ENCODE measurements at places on chromosomes 1 and 21.

DNA sequence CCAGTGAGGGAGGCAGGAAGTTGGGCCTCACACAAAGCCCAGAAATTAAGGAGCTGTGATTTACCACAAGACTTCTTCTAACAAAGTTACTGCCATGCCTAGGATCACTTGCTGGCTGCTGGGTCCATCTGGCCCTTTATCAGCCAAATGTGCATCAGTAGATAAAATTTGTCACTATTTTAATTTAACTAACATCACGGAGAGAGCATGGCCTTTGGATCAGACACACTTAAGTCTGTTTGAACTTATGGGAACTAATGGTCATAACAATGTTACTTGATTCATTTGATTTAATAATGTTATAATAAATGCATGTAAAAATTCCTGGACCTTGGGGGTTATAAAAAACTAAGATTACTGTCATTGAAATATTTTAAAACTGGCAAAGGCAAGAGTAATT, 67.2 kb upstream of the CCDC190 start:
- DNase-seq, result no peak

DNA sequence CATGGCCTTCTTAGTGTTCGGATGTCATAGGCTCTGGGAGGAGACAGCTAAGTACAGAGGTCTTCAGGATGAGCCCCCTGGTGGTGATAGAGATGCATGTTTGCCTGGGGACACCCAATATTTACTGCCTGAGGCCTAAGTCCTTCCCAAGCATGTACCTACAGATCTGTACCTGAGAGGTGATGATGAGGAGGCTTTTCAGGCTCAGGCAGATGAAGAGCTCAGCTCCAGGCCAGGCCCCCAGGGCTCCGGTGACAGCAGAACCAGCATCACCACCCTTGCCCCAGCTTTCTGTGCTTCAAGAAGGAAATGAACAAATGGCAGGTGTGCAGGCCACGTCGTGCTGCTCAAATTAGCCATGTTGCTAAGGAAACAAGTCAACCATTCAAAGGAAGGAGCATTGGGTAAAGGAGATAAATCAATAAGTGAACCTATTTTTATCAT, 21.1 kb downstream of the CACNA1E start:
- DNase-seq, result peak; percentile 8

DNA sequence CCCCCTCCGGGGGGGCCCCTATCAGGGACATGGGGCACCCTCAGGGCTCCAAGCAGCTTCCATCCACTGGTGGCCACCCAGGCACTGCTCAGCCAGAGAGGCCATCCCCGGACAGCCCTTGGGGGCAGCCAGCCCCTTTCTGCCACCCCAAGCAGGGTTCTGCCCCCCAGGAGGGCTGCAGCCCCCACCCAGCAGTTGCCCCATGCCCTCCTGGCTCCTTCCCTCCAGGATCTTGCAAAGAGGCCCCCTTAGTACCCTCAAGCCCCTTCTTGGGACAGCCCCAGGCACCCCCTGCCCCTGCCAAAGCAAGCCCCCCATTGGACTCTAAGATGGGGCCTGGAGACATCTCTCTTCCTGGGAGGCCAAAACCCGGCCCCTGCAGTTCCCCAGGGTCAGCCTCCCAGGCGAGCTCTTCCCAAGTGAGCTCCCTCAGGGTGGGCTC, 34.9 kb downstream of the TRIM11 start:
- no peak for DNase-seq

DNA sequence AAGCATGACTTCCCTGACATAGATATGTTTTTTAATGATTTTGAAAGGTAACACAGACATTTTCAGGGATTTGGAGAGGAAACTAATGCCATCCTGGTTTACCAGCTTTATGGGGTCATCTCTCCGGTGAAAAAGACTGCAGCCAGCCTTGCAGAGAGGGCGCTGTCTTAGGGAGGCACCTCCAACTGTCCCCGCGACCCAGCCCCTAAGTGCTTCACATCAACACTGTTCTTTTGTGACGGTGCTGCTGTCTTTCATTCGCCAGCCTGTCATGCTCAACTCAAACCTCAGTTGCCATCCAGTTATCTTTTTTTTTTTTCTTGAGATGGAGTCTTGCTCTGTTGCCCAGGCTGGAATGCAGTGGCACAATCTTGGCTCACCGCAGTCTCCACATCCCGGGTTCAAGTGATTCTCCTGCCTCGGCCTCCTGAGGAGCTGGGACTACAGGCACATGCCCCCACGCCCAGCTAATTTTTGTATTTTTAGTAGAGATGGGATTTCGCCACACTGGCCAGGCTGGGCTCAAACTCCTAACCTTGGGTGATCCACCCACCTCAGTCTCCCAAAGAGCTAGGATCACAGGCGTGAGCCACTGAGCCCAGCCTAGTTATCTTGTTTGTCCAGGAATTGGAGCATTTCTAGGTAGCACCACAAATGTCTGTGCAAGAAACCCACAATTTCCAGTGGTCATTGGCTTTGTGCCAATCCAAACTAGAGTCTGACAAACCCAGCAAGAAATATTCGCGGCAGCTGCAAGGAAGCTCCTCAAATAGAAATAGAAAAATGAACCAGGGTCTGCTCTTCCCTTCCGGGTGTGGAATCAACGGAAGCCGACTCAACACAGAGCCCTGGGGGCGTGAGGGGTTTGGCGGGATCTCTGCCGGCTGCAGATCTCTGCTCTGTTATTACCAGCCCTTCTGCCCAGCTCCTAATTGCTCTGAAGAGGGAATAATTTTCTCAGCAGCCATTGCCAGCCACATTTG, 24.2 kb downstream of the PDE9A start:
- no peak for DNase-seq

GRCh38 chr1:24905979-24906720, 23.9 kb downstream of the RUNX3 start:
- no peak for DNase-seq

GRCh38 chr21:25314247-25314646, 293.0 kb downstream of the MRPL39 start:
- DNase-seq, result no peak

GRCh38 chr21:34091032-34091431, 17.7 kb downstream of the MRPS6 start:
- DNase-seq, result no peak

- DNase-seq, result no peak
These were observed 14.2 kb downstream of the BSDC1 start for GRCh38 chr1:32380057-32380456.

DNA sequence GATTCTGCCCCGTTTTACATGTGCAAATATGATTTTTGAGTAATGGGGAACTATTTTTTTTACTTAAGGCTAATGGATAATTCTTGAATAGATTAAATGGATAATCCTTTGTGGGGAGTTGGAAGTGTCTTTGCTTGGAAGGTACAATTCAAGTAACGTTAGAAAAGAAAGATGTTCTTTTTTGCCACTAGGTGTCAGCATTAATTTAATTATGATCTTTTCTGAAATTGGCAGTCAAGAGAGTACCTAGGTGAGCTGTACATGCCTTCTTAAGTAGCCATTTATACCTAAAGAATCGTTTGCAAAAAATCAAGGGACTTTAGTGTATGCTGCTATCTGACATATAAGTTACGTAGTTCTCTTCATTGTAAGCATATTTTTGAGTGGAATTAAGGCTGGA, 2.2 kb downstream of the FBXO28 start:
- DNase-seq, result no peak

DNA sequence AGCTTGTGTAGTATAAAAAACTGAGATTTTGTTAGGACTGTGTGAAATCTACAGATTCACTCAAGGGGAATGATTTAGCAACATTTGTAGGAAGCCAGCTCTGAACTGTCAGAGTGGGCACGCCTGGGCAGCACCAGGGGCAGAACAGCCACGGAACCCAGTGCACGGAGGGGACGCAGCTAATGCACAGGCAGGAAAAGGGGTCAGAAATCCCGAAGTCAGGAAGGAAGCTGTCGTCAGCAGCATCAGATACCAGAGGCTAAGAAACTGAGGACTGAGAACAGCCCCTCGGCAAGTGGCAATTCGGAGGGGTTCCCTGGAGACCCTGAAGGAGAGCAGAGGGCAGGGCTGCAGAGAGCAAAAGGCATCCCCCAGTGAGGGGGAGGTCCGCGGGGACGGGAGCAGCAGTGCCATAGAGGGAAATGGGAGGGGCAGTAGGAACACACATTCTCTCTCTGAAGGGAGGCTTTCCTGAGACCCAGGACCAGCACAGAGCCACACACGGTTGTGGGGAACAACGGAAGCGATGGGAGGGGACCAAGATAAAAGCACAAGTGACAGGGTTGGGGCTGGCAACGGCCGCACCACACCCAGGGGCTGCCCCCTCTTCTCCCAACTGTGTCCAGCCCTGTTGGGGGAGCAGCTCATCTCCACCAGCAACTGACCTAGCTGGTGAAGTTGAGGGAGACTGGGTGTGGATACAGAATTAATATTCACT, 12.7 kb downstream of the UBE2J2 start:
- DNase-seq, result no peak

- no peak for DNase-seq
These were observed 12.9 kb downstream of the LRRN2 start for GRCh38 chr1:204672482-204673121.

GRCh38 chr1:221468546-221468945, 273.3 kb downstream of the DUSP10 start:
- no peak for DNase-seq

- DNase-seq, result no peak
These were observed 104.1 kb downstream of the DISP1 start for GRCh38 chr1:222918801-222919477.

DNA sequence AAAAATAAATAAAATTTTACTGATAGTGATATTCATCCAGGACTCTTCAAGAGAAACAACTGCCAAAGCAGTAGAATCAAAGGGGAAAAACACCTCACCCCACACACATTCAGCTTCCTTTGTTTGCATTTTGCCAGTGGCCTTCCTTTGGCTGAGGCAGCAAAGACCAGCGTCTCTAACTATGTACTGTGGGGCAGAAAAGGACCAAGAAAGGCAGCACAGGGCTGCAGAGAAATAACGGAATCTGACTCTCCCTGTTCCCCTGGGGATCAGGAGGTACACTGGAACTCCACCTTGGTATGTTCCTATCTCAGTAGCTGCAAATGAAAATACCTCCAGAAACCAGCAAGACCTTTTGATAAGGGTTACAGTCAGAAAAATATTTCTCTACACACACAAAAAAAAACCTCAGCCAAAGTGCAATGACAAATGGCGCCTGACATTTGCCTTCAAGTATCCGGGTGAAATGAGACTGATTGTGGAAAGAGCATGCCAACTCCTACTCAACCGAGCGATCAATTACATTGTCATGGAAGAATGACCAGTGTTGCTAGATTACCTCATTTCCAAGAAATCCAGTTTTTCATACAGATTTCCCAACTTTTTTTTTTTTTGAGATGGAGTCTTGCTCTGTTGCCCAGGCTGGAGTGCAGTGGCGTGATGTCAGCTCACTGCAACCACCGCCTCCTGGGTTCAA, 50.9 kb downstream of the TARBP1 start:
- no peak for DNase-seq

DNA sequence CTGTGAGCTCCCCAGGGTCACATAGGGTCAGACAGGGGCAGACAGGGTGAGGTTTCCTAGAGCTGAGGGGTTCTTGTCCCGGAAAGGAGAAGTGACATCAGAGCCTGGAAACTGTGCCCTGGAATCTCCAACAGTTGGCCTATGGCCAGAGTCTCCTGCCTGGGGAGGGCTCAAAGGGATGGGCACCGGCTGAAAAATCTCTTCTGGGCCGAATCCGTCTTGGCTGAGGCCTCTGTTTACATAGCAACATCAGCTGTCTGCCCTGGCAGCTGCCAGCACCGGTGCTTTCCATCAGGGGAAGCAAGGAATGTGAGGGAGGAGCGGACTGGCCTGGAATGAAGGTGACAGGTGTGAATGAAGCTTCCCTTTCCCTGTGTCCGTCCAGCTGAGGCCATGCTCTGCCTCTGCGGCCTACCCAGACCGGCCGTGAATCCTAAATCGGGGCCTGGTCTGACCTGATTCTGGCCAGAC, 30.7 kb downstream of the VASH2 start:
- no peak for DNase-seq

DNA sequence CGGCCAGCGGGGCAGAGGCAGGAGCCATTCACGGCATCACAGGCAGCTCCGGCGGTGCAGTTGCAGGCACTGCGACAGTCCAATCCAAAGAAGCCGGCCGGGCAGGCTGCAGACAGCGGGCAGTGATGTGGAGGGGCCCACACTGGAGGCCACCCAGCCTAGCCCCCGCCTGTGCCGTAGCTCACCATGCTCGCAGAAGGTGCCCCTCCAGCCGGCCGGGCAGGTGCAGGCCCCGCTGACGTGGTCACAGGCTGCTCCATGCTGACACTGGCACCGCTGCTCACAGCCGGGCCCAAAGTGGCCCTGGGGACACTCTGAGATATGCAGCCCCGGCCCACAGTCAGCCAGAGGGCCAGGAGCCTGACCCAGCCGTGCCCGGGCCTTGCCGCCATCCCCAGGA, 45.1 kb downstream of the ARHGEF16 start:
- DNase-seq, result no peak

GRCh38 chr1:106907795-106908194, 148.7 kb upstream of the PRMT6 start:
- DNase-seq, result no peak

DNA sequence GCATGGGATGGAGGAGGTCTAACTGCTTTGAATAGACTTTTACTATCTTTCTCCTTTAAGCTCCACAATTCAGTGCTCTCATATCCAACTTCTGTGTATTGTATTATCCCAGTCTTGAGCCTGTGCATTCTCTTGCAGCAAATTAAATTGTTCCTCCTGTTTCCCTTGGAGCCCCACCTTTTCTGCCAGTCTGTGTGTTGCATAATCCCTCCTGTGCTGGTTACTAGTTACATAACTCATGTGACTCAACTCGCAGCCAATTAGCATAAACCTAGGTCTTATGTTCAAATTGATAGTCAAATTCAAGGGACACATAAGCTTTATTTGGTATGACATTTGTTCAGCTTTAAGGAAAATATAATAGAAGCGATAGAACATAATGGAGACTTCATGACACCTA, 1863.5 kb downstream of the MRPL39 start:
- DNase-seq, result no peak

DNA sequence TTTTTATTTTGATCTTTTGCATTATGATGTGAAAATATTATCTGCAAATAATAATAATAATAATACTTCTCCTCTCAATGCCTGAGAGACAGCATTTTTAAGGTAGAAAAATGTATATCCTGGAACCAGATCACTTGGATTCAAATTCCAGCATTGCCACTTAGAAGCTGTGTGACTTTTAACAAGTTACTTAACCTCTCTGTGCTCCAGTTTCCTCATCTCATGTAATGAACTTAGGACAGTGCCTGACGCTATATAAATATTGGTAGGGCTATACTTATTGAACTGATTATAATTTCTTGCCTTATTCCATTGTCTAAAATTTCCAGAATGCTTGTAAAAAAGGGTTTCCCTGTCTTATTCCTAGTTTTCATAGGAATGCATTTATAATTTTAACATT, 137.2 kb downstream of the IGSF21 start:
- no peak for DNase-seq

DNA sequence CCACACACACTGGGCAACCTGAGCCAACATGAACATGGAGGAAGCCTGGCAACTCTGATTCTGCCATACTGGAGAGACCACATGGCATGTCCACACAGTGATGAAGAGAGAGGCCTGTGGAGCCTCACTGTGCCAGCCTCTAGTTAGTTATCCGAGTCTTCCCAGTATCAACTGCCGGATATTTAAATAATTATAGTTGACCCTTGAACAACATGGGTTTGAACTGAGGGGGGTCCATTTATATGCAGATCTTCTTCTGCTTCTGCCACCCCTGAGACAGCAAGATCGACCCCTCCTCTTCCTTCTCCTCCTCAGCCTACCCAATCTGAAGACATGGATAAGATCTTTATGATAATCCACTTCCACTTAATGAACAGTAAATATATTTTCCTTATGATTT, 27.8 kb downstream of the DDAH1 start:
- DNase-seq, result no peak

- DNase-seq, result no peak
These were observed 143.2 kb downstream of the CLEC20A start for GRCh38 chr1:178353524-178353923.

- DNase-seq, result no peak
These were observed 106.8 kb downstream of the HHIPL2 start for GRCh38 chr1:222441066-222441465.

Data from activated naive CD8-positive, alpha-beta T cell treated with anti-CD3 and anti-CD28 coated beads for 36 hours (primary cell).